Brain microvascular endothelial cell (primary cell): ENCODE measurements at places on chromosomes 6 and 20.

DNA sequence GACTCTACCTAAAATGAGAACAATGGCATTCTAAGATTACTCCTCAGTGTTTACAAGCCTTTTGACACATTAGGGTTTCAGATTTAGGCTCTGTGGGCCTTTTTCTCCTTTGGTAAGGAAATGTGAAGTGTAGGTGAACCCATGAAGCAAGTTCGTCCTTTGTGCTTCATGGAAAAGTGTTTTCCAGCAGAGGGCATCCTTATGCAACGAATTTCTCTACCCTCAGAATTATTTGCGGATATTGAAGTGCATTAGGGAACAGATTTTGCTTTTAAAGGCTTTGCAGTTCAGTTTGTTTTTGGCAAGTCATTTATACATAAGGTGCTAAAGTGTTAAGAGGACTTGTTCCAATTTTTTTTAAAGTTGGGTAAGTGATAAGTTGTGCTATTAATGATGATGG is 55.7 kb upstream of the FERMT1 start:
- peak; percentile 52 for DNase-seq

- DNase-seq, result no peak
Observed at GRCh38 chr20:16147216-16147615, 426.0 kb downstream of the KIF16B start.

GRCh38 chr6:134287859-134288537 is 29.9 kb downstream of the SGK1 start:
- DNase-seq, result peak; percentile 61

GRCh38 chr20:38658879-38659596 is 57.4 kb downstream of the ARHGAP40 start:
- DNase-seq, result no peak

DNA sequence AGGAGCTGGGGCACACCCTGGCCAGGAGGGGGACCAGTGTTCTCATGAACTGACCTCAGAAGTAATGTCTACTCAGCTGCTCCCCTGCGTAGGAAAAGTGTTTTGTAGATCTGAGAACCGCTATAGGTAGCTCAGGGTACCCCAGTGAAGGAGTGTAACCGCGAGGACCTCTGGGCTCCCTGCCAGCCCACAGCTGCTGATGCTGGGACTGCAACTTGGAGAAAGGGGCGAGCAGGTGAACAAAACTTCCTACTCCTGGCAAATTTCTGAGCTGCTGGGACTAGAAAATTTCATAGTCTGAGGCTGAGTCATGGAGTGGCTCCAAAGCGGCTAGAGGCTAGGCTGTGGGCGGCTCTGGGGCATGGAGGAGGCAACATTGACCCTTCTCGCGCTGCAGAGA is 51.9 kb downstream of the PYGB start:
- DNase-seq, result peak; percentile 37

DNA sequence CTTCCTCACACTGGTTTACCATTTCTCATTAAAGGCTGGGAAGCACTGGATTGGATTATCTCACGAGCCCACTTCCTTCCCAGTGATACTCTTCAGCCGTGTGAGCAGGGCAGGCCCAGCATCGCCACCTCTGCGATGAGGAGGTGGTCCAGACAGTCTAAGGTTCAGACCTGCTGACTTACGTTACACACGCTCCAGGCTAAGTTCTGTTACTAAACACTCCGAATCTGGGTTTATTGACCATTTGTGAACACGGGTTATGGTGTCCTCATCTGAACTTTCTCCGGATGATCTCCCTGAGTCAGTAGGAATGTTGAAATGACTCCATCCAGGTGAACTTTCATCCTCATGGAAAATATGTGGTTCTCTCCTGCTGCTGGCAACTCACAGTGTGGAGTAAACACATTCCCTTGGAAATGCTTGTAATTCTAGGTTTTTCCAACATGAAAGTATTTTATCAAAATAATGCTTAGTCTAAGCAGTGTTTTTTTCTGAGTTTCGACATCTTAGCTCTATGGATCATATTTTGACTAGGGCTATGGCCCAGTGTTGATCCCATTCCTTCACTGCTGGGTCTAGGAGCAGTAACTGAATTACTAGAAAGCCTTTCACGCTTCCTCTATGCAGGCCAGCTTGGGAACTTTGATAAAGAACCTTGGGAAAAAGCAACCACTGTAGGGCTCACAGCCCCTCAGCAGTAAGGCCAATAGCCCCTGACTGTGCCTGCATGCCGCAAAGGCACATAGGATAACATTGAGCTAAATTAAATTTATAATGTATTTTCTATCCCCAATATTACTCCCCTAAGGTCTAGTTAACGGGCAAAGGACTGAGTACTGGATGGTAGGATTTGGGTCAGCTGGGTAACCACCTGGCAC is 37.7 kb upstream of the PXDC1 start:
- DNase-seq, result no peak

DNA sequence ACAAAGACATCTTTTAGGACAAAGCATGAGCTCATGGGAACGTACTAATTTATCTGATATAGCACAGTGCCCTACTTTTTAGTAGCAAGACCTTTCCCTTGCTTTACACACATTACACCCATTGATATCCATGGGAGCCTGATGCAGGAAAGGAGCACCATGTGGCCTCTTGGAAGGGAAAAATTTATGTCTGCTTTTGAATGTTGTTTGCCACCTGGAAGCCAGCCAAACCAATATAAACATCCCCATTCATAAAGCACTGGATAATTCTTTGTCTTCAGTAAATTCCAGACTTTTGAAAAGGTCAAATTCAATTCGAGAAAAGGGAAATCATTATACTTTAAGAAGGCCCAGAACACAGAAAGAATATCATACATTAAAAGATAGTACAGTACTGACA is 152.3 kb upstream of the BEND6 start:
- peak; percentile 38 for DNase-seq

GRCh38 chr6:137723273-137724017 is 143.6 kb upstream of the TNFAIP3 start:
- no peak for DNase-seq

DNA sequence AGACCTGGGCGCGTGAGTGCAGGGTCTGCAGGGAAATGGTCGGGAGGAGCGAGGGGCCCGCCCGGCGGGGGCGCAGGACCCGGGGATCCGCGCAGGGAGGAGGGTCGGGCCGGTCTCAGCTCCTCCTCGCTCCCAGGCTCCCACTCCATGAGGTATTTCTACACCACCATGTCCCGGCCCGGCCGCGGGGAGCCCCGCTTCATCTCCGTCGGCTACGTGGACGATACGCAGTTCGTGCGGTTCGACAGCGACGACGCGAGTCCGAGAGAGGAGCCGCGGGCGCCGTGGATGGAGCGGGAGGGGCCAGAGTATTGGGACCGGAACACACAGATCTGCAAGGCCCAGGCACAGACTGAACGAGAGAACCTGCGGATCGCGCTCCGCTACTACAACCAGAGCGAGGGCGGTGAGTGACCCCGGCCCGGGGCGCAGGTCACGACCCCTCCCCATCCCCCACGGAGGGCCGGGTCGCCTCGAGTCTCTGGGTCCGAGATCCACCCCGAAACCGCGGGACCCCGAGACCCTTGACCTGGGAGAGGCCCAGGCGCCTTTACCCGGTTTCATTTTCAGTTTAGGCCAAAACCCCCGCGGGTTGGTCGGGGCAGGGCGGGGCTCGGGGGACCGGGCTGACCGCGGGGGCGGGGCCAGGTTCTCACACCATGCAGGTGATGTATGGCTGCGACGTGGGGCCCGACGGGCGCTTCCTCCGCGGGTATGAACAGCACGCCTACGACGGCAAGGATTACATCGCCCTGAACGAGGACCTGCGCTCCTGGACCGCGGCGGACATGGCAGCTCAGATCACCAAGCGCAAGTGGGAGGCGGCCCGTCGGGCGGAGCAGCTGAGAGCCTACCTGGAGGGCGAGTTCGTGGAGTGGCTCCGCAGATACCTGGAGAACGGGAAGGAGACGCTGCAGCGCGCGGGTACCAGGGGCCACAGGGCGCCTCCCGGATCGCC is 54.2 kb upstream of the HLA-A start:
- peak; percentile 6 for DNase-seq

- no peak for DNase-seq
Observed at GRCh38 chr6:131036601-131037000, 26.4 kb downstream of the EPB41L2 start.

GRCh38 chr6:41595166-41595565 is 43.1 kb upstream of the MDFI start:
- no peak for DNase-seq

GRCh38 chr20:1896484-1897258 is 1.5 kb downstream of the SIRPA start:
- DNase-seq, result no peak

DNA sequence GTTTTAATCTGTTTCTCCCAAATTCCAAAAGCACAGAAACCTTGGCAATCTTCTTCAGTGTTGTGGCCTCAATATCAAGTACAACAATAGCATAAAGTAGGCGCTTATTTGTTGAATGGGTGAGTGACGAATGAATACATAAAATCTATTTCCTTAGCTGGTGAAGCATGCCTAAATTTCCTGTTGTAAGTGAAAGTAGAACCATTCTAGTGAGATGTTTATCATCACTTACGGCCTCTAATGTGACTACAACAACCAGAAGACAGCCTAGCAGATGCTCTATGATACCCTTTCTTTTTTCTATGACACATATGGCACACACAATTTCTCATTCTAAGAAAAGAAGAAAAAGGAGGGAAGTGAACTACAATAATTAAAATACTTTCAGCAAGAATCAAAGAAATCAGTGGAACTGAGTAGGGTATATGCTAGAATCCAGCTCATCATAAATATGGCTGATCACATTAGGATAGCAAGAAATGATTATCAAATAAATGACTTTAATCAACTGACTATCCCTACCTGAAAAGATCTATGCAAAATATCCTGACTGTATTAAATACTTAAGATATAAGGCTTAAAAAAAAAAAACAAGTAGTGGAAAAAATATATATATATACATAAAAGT is 67.4 kb downstream of the BTBD9 start:
- DNase-seq, result no peak

- peak; percentile 87 for DNase-seq
Observed at GRCh38 chr20:50558483-50558925, 48.3 kb downstream of the PTPN1 start.

DNA sequence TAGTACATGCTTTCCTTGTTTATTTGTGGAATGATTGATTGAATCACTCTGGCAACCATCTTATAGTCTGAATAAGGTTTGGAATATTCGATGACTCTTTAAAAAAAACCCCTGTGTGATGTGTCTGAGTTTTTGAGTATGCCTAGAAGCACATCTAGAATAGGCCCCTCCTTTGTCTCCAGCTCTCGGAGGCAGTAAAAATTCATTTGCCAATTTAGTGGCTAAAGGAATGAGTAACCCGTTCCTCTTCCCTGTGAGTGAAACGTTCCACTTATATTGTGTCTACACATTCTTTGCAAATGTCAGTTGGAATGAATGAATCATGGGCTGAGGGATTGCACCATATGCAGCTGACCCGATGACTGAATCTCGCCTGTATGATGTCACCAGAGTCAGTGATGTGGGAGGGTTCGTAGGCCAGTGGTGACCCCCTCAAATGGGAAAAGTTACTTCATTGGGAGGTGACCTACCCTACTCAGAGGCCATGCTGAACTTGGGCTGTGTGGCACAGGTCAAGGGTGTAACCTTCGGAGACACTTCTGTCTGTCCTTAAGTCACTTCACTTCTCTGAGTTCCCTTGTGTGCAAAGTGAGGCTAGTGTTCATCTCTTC is 21.6 kb downstream of the MOCS3 start:
- peak; percentile 99 for DNase-seq

DNA sequence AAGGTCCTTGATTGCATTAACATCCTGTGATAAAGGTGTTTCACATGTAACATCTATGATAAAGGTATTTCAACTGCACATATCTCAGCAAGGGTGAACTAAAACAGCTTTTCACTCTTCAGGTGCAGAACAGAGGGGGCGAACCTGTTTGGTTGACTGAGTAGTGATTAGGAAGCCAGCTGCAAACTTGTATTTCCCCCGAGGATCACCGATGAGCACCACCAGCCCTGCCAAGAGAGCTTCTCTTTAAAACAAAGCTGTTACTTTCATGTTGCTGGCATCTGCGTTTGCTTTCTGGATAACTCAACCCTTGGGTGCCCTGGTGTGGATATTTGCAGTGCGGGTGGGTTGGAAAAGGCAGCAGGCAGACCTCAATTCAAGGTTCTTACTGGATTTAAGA is 39.6 kb downstream of the JAG1 start:
- DNase-seq, result no peak

DNA sequence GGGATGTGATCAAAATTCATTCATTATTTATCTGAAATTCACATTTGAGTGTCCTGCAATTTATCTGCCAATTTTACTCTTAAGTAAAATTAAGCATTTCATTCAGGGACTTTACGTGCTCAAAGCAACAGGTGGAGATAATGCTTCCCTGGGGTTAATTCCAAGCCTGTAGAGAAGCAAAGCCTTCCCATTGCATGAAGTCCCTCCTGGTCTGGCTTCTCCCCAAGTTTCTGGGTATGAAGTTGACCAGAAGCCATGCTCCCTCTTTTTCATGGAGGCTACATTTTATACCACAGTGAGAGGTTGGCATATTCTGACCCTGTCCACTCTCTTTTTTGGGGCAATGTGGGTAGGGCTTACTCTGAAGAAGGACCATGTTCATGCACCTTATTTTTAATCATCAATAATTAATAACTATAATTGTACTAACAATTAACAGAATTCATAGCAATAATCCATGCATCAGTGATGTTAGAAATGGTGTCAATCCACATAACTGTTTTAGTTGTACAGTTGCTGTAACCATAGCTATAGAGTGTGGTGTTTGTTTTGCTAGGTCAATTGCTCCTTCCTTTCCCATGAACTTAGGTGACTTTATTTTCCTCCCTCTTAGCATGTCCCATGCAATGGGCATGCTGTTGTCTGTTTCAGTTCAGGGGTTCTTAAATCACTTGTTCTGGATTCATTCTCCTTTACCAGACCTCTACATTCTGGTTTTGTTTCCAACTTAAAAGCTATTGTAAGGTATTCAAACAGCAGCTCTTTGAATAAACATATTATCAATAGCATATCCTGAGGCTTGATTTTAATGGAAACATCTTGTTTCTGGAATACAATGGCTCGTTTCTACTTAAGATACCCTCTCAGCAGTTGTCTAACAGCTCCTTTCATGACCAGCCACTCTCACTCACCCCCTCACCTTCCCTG is 1.5 kb downstream of the LAMA4 start:
- no peak for DNase-seq

DNA sequence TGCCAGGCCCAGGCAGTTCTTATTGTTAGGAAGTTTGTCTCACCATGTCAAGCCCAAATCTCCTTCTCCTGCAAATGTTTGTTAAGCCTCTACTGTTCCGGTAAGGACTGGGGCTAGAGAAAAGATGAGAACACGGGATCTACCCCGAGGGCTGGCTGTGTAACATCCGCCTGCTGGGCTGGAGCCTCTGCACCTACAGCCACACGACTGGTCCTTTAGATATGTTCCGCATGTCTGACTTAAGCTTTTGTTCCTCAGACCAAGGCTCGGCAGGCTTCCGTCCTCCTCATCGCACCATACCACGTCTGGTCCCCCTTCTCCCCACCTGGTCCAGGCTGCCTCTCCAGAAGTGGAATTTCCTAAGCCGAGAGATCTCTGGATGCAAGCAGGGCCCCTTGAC is 2.6 kb downstream of the GHRH start:
- no peak for DNase-seq
